Mucosa of descending colon (tissue), 3 donors: ENCODE measurements at places on chromosomes 5 and 9.

GRCh38 chr5:87347841-87348240 lies 64.9 kb downstream of the CCNH start:
- no peak for DNase-seq

DNA sequence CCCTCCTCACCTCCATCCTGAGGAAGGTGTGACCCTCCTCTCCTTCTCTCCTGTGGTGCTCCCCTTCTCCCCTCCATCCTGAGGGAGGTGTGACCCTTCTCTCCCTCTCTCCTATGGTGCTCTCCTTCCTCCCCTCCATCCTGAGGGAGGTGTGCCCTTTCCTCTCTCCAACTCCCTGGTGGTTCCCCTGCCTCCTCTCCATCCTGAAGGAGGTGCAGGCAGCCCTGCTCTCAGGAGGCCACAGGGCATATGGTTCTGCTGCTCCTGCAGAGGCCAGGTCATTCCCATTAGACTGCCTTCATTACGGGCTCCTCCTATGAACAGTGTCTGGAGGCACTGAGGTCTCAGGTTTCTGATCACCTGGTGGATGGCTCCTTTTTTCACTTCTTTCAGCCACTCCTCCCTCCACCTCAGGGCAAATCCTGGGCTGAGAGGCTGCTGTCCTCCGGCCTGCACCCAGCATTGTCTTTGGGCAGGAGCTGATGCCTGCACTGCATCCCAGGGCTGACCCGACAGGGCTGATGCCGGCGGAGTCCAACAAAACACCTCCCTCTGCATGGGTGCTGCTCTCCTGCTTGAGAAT lies 197.1 kb downstream of the MED10 start:
- DNase-seq = no peak

GRCh38 chr5:152990649-152991048 lies 499.8 kb upstream of the GRIA1 start:
- no peak for DNase-seq

- peak; percentile 63 for DNase-seq
Observed at GRCh38 chr5:134026521-134027287, 21.9 kb upstream of the VDAC1 start.

GRCh38 chr9:19050637-19051591 lies 1.7 kb downstream of the RRAGA start:
- DNase-seq = no peak

DNA sequence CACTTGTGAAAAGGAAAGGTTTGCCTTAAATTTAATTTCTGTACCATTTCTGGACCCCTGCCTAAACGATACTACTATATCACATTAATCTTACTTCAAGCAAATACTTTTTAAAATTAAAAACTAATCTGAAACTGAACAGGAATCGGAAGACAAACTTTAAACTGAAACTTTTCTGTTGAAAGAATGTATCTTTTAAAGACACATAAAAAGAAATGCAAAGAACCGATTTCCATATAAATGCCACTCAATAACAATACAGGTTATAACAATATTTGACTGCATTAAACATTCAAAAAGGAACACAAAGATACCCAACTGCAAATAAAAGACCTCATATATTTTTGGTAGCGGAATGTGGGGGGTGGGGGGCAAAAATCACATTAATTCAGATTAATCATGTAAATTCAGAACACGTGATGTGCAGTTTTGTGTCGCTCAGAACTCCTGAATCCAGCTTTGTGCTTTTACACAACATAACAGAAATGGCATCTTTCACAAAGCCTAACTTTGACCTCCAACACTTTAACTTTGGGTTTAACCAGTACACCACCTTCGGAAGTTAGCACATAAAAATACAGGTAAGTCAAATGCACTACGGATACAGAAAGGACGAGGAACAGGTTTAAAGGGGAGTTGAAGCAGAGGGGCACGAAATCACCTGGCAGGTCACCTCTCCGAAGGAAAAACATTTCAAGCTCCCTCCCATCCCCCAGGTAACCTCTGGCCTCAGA lies 925 bp downstream of the LIFR start:
- peak; percentile 3 for DNase-seq

GRCh38 chr9:38200431-38200830 lies 131.4 kb upstream of the SHB start:
- no peak for DNase-seq
